ENCODE measurements at places on chromosomes 1 and 21. TPM values are rescaled to one million over a fixed set of nuclear protein-coding genes. Genes with fewer than 3 reads are reported as not detected.

Gene ALX3
- total RNA-seq: not detected

GRCh38 chr1:160904783-160905616 lies 20.0 kb upstream of the ITLN1 start:
- H3K27ac ChIP-seq: no peak overlapping the region
- H3K36me3 ChIP-seq: no peaks in the 10 kb centered on the region
- no peak for DNase-seq
- H3K27me3 ChIP-seq: no peaks in the 10 kb centered on the region

DNA sequence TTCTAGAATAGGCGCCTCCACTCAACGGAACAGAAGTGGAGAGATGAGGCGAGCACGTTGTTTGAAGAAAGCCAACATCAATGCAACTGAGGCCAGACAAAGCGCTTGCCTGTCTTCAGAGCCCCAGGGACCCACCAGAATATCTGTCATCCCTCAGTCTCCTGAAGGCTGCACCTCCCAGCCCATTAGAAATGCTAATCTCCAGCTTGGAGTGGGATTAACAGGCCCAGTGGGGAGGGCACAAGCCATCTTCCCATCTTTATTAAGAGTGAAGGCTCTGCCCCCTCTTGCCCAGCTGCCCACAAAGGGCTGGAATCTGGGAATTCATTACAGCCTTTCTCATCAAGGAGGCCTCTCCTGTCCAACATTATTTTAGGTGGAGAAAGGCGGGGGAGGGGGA lies 16.8 kb upstream of the CNTN2 start:
- no peak for DNase-seq
- H3K4me3 ChIP-seq: no peak overlapping the region
- no peak overlapping the region for H3K27ac ChIP-seq
- no peaks in the 10 kb centered on the region for H3K4me1 ChIP-seq

GRCh38 chr1:195584870-195585624 lies 1023.2 kb downstream of the KCNT2 start:
- H3K4me3 ChIP-seq: no peak overlapping the region
- no peaks in the 10 kb centered on the region for H3K27me3 ChIP-seq
- no peaks in the 10 kb centered on the region for H3K4me1 ChIP-seq
- DNase-seq: no peak
- no peaks in the 10 kb centered on the region for H3K36me3 ChIP-seq

DNA sequence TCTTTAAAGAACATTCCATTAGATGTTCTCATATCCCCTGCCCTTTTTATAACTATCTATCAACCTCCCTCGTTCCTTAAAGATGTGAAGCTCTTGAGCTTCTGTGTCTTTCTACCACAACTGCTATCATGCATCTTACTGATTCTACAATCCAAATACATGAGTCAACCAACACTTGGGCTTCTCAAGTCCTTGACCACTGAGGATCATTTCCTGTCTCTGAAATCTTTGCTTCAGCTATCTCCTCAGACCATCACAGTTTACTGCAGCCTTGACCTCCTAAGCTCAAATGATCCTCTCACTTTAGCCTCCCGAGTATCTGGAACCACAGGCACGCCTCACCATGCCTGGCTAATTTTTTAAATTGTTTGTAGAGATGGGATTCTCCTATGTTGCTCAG lies 75.2 kb downstream of the FMO4 start:
- no peak overlapping the region for H3K4me3 ChIP-seq
- no peak overlapping the region for H3K27ac ChIP-seq
- no peaks in the 10 kb centered on the region for H3K27me3 ChIP-seq
- H3K4me1 ChIP-seq: no peaks in the 10 kb centered on the region
- no peak for DNase-seq
- H3K36me3 ChIP-seq: no peaks in the 10 kb centered on the region

Measured in esophagus muscularis mucosa (tissue), 4 donors.